SJSA1 (cell line): ENCODE measurements at places on chromosomes 1 and 21. TPM values are rescaled to one million over a fixed set of nuclear protein-coding genes. Genes with fewer than 3 reads are reported as not detected.

DNA sequence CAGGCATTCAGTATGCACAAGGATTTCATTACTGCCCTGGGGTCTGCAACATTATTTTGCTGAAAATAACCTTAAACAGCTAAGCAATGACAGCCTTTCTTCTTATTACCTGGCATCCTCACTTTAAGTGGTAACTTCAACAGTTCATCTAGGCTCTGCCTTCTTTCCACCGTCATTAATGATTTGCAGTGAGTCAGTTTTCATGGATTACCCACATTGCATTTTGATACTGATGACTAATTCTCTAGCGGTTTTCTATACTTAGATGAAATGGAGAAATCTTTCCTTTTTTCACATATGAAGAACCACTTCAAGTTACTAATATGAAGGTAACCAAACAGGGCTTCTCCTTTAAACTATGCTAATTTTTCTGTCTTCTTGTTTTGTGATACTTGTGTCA, 226.9 kb upstream of the TMPRSS15 start:
- H3K27ac ChIP-seq: no peak overlapping the region
- H3K36me3 ChIP-seq: no peaks in the 10 kb centered on the region
- H3K27me3 ChIP-seq: no peaks in the 10 kb centered on the region
- H3K4me3 ChIP-seq: no peak overlapping the region

- H3K36me3 ChIP-seq: no peaks in the 10 kb centered on the region
- no peak overlapping the region for H3K27ac ChIP-seq
- no peaks in the 10 kb centered on the region for H3K4me1 ChIP-seq
- H3K27me3 ChIP-seq: no peaks in the 10 kb centered on the region; the same call in 1 of the 2 replicates
These were observed 235.1 kb downstream of the RRAGC start for GRCh38 chr1:38624336-38625039.

DNA sequence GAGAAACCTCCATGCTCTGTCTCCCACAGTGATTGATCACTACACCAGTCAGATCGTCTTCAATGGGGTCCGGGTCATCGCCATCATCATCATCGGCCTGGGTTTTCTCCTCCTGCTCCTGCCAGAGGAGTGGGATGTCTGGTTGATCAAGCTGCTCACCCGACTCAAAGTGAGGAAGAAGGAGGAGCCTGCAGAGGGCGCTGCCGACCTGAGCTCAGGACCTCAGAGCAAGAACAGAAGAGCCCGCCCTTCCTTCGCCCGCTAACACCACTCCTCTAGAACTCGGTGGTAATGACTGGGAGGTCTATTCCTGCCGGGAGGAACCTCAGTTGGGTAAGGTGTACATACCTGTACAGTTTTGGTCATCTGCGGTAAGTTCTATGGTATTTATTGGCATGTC, 50.3 kb upstream of the COA6 start:
- H3K4me1 ChIP-seq: 0 out of 2 replicates have a peak, but pooled peaks cover 3% of the 10 kb centered on the region
- H3K27me3 ChIP-seq: peaks cover 26% of the 10 kb centered on the region
- H3K4me3 ChIP-seq: no peak overlapping the region
- DNase-seq: no peak
- H3K36me3 ChIP-seq: no peaks in the 10 kb centered on the region

DNA sequence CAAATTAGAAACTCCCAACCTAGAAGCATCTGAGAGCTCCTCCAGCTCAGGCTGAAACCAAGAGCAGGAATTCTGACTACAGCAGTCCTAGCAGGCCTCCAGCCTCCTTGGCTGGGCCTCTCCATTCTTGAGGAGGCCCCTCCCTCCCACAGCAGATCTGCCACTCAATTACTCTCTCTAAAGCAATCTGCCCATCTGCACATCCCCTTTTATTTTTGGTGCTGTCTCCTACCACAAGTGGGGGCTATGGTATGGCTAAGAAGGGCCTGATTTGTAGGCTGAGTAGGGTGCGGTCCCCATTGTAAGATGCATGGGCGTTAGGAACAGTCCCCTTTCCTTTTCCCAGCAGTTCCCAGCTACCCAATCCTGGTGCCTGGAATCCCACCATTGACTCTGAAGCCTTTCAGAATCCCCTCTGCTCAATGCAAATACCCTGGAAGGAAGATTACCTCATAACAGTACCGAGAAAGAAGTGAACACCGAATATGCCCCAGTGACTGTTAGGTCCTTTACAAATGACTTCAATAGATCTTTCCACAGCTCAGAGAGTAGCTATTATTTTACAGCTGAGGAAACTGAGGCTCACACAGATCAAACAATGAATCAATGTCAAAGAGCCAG, 11.6 kb upstream of the TTC39A start:
- H3K36me3 ChIP-seq: no peaks in the 10 kb centered on the region
- DNase-seq: no peak
- no peak overlapping the region for H3K4me3 ChIP-seq
- no peak overlapping the region for H3K27ac ChIP-seq

- no peaks in the 10 kb centered on the region; the same call in 1 of the 2 replicates for H3K4me1 ChIP-seq
- H3K36me3 ChIP-seq: no peaks in the 10 kb centered on the region
- no peak overlapping the region for H3K4me3 ChIP-seq
- no peak overlapping the region for H3K27ac ChIP-seq
- no peak for DNase-seq
These were observed 13.3 kb upstream of the EIF4G3 start for GRCh38 chr1:21189906-21190500.

- H3K4me1 ChIP-seq: peaks cover 53% of the 10 kb centered on the region
- DNase-seq: peak; percentile 70
- peak overlapping the region; percentile 30 for H3K4me3 ChIP-seq
- H3K27me3 ChIP-seq: no peaks in the 10 kb centered on the region
These were observed 153.2 kb downstream of the TGFB2 start for GRCh38 chr1:218498056-218498938.

DNA sequence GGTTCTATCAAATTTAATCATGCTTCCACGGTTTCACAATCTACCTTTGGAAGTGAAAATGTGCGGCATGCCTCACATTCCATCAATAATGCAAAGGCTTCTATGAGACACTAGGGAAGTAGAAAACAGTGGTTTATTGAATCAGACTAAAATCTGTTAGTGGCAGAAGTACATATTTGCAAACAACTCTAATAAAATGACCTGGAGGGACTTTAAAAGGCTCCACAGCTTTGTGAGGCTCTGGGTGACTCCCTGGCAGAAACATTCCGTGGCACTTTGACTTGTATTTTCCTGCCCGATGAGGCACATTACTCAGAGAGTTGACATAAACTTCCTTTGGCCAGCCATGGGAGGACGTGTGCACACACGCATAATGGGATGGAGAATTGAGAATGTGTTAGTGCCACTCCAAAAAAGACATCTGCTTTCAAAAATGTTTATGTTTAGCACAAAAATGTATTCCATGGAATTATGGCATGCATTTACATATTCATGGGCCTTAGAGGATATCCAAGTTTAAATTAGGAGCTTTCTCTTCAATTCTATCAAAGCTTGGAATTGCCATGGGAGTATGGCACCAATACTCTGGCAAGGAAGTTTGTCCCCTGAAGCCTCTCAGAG, 60.0 kb upstream of the SSX2IP start:
- no peaks in the 10 kb centered on the region for H3K27me3 ChIP-seq
- no peaks in the 10 kb centered on the region for H3K4me1 ChIP-seq
- no peaks in the 10 kb centered on the region for H3K36me3 ChIP-seq
- no peak for DNase-seq
- H3K4me3 ChIP-seq: no peak overlapping the region

DNA sequence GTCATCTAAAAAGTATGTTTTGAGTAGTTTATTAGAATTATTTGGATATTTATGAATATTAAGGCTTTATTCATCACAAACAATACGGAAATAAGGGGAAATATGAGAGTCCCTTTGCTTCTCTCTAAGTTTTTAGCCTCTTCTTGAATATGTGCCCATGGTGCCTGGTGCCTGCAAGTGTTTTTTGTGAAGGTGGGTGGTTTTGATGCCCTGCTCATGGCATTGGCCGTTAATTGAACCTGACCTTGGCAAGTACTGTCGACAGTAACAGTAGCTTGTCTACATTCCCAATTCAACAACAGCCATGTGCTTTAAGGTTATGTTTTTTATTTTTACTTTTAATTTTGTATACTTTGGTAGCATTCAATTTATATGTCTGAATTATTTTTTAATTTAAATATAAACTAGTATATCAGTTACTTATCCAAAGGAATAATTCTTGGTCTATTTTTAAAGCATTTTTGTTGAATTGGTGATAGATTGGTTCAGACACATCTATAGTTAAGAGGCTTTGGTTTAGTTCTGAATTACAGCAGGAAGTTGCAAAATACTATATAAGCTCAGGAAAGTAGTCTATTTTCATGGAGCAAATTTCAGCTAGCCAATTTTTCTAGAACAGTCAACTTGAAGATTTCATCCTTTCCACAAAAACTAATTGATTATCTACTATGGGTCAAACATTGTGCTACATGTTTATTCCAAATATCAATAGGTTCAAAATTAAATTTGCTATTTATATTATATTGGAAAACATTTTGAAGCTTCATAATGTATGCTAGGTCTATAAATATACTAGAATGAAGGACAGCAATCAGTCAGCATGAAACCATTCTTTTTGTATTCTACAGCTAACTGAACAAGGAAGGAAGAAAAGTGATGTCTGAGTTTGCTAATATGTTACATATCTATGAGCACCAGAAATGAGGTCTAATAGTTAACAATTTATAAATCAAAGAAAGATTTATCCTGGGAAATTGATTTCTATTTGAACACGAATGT, 184.4 kb downstream of the MRPL39 start:
- H3K27me3 ChIP-seq: peaks cover 5% of the 10 kb centered on the region
- H3K36me3 ChIP-seq: no peaks in the 10 kb centered on the region
- DNase-seq: no peak
- H3K4me3 ChIP-seq: no peak overlapping the region
- no peak overlapping the region for H3K27ac ChIP-seq

- peaks cover 26% of the 10 kb centered on the region for H3K36me3 ChIP-seq
- H3K27ac ChIP-seq: peak overlapping the region; percentile 91
- peak overlapping the region; percentile 77 for H3K4me3 ChIP-seq
- H3K27me3 ChIP-seq: no peaks in the 10 kb centered on the region
These were observed 749 bp upstream of the GLUL start for GRCh38 chr1:182392050-182393028.

- no peak overlapping the region for H3K27ac ChIP-seq
- no peaks in the 10 kb centered on the region for H3K27me3 ChIP-seq
- peaks cover 17% of the 10 kb centered on the region; the same call in 1 of the 2 replicates for H3K36me3 ChIP-seq
- H3K4me3 ChIP-seq: no peak overlapping the region
These were observed 49.0 kb downstream of the SCCPDH start for GRCh38 chr1:246773213-246773641.

DNA sequence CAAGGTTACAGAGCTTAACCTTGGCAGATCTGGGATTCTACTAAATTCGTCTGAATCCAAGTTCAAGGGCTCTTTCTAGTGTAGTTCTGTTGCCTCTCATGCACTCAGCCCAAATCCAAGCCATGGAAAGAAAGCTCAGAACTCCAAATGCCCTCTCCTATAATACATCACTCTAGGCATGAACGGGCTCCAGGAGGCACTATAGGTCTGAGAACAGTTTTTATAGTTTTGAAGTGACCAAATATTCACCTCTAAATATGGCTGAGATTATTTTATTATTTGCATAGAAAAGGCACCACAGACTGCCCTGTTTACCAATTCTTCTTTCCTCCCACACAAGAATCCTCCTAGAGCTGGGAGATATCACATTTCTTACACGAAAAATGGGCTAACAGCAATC, 327.9 kb upstream of the BEND5 start:
- no peaks in the 10 kb centered on the region for H3K27me3 ChIP-seq
- H3K4me1 ChIP-seq: no peaks in the 10 kb centered on the region
- H3K36me3 ChIP-seq: no peaks in the 10 kb centered on the region
- DNase-seq: no peak
- H3K27ac ChIP-seq: no peak overlapping the region

- no peak overlapping the region for H3K27ac ChIP-seq
- no peak for DNase-seq
- H3K4me3 ChIP-seq: no peak overlapping the region
- H3K27me3 ChIP-seq: no peaks in the 10 kb centered on the region
- peaks cover 13% of the 10 kb centered on the region for H3K4me1 ChIP-seq
- no peaks in the 10 kb centered on the region for H3K36me3 ChIP-seq
These were observed 76.7 kb upstream of the RUNX3 start for GRCh38 chr1:25006770-25007169.

DNA sequence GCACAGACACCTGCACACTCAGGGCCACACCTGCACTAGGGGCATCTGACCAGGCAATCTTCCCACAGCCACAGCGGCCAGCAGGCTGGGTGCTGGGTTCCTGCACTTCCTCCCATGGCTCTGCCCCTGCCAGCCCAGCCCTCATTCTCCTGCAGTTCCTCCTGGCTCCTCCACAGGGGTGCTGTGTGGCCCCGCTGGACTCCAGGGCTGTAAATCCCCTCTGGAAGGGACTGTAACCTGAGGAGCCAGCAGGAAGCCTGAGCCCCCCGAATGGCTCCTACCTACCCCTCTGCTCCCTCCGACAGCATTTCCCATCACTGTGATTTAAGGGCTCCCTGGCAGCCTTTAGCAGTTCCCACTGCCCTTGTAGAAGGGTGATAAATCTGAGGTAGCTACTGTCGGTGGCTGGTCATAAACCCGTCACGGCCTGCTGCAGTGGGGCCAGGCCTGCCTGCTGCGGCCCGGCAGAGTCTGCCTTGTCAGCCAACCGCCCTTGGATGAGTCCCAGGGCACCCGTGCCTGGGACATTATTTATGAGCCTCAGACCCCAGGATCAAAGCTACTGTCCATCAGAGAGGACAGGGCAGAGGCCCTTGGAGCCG, 8.8 kb downstream of the UBL4B start:
- H3K27ac ChIP-seq: no peak overlapping the region
- no peaks in the 10 kb centered on the region for H3K36me3 ChIP-seq
- no peak for DNase-seq
- no peak overlapping the region for H3K4me3 ChIP-seq

SLX9 gene
- 25.5 and 31.6 TPM in 2 replicates for total RNA-seq

RAB4A gene
- total RNA-seq: 15.3 and 35.6 TPM in 2 replicates

TRAF5 gene
- total RNA-seq: 11.8 and 14.4 TPM in 2 replicates

OR2M3 gene
- not detected in 2 replicates for total RNA-seq

GJA9 gene
- total RNA-seq: not detected in 2 replicates
